Activated CD8-positive, alpha-beta memory T cell treated with anti-CD3 and anti-CD28 coated beads for 4 hours (primary cell): ENCODE measurements at places on chromosomes 1 and 21.

DNA sequence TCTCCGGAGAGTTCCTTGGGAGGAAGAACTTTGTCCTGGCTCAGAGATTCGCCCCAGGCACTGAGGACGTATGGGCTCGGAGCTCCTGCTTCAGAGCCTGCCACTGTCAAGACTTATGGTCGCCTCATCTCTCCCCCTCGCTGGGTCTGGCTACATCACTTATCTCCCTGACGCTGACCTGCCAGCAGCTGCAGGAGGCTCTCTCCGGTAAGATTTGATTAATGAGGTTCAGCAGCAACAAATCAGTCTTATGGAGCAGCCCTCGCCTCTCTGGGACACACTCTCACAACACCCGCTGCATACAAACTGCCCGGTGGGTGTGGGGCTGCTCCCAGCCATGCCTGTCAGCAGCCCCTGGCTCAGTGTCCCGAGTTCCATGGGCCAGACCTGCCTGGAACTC is 297.8 kb downstream of the RRAGC start:
- DNase-seq, result no peak

GRCh38 chr1:98306517-98307089 is 354.9 kb upstream of the SNX7 start:
- DNase-seq, result no peak

GRCh38 chr1:77583483-77583882 is 99.0 kb downstream of the ZZZ3 start:
- no peak for DNase-seq

GRCh38 chr1:231233735-231234417 is 7.1 kb upstream of the GNPAT start:
- no peak for DNase-seq

- DNase-seq, result no peak
These were observed 245.0 kb downstream of the USH2A start for GRCh38 chr1:216178281-216178680.

DNA sequence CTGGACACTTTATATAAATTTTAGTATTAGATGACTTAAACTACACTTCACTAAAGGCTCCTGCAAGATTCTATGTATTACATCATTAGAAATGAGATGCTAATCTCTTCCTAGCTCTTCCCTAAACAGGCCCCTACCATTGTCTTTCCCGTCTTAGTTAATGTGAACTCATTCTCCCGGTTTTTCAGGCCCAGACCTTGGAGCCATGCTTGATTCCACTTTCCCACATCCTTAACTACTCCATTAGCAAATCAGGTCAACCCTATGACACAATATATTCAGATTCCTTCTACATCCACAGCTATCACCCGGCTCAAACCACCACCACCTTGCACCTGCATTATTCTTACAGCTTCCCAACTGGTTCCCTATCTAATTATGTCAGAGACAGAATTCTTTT is 73.3 kb downstream of the NVL start:
- no peak for DNase-seq

DNA sequence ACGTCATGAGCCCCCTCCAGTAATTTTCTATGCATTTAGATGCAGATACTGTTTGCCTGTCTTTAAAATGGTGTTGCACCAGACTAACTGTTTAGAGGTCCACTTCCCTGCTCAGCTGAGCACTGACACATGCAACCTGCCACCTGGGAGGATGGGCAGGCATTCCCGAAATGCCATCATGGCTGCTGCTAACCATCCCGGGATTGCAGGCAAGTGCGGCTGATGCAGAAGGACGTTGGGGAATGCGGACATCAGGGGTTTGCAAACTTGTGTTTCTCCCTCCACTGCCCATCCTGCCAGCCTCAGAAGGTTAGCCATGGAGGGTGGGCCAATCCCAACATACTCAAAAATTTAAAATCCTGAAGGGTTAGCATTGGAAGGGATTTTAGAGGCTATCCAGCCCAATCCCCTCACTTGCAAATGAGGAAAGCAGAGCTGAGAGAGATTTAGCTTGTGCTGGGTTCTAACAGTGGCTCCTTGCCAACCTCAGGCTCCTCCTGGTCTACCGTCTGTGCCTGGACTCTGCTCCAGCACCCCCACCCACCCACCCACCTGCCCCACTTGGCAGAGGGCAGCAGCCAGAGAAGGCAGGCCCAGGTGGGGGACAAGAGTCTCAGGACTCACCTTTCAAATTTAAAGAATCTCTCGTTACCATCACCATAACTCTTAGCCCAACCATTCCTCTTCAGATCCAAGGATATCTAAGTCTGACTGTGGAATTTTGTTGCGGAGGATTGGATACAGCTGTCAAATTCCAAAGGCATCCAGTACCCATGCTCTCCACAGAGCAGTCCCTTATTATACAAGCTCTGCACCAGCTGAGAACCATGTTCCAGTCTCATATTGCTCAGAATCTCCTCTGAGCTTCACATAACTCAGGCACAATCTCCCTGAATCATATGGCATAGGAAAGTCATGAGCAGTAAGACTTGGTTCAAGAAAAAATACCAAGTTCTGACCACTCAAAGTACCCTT is 34.2 kb downstream of the HIVEP3 start:
- DNase-seq, result no peak

GRCh38 chr1:214002472-214002871 is 14.7 kb downstream of the PROX1 start:
- DNase-seq, result no peak

DNA sequence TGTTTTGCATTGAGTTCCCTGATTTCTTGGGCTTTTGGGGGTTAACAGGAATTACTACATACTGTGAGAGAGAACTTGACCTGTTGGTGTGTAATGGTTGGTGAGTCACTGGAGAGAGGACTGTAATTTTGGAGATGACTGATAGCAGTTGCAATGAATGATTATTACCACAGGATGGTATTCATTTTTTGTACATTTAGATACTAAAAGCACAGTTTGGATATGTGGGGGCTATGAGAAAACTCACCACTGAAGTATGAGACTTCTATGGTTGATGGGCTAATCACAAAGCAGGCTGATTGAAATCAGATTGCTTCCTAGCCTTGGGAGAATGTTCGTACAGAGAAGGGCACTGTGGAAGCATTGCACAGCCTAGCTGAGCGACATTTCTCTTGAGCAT is 1571.3 kb upstream of the PRMT6 start:
- DNase-seq, result no peak

DNA sequence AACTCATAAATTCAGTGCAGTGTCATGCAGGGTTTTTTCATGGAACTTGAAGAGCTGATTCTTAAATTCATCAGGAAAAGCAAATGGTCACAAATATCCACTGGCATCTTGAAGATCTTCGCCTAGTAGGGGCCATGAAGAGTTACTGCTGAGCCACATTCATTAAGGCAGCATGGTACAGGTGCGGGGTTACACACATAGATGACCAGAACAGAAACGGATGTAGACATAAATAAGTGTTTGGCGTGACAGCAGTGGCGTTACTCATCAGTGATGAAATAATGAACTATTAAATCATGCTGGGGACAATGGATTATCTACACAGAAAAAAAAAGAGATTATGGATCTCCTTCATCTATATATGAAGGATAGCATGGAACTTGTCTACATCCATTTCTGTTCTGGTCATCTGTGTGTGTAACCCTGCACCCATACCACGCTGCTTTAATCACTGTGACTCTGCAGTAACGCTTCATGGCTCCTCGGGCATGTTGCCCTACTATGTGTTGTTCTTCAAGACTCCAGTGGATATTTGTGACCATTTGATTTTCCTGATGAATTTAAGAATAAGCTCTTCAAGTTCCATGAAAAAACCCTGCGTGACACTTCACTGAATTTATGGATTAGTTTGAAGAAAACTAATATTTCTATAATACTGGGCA is 161.3 kb downstream of the GALNT2 start:
- DNase-seq, result no peak

GRCh38 chr1:204407295-204407971 is 4.2 kb downstream of the PPP1R15B start:
- DNase-seq, result no peak

GRCh38 chr1:102919659-102920058 is 188.7 kb downstream of the COL11A1 start:
- DNase-seq, result no peak

DNA sequence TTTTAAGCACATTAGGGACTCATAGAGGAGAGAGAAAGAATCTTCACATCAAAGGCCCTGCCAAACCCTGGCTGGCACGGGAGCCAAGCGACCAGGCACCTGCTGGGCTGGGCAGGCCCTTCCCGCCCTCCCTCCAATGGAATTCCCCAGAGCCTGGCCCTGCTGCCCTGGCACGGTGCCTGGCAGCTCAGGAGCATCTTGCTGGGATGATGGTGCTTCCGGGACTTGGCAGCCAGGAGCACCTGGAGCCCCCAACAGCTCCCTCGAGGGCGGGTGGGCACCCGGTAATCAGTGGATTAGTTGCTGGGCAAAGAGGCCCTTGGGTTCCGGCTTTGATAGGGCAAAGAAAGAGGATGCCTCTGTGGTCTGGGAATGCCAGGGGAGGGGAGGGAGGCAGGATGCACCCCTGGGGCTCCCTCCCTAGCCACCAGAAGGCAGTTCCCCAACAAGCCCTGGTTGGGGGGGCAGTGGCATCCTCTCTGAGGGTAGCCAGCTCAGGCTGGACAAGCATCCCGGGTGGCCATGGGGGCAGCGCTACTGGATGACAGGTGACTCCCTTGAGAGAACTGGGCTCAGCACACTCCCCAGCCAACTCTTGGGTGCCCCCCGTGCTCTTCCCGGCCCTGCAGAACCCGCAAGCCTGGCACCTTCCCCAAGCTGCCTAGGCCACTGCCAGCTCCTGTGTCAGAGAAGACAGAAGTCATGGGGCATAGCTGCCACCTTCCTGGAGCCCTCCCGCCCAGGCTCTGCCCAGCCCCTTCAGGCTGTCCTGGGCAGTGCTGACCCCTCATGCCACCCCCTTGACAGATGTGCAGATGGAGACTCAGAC is 26.4 kb downstream of the KRTAP10-1 start:
- no peak for DNase-seq

GRCh38 chr21:33546086-33546485 is 3.2 kb downstream of the SON start:
- no peak for DNase-seq

DNA sequence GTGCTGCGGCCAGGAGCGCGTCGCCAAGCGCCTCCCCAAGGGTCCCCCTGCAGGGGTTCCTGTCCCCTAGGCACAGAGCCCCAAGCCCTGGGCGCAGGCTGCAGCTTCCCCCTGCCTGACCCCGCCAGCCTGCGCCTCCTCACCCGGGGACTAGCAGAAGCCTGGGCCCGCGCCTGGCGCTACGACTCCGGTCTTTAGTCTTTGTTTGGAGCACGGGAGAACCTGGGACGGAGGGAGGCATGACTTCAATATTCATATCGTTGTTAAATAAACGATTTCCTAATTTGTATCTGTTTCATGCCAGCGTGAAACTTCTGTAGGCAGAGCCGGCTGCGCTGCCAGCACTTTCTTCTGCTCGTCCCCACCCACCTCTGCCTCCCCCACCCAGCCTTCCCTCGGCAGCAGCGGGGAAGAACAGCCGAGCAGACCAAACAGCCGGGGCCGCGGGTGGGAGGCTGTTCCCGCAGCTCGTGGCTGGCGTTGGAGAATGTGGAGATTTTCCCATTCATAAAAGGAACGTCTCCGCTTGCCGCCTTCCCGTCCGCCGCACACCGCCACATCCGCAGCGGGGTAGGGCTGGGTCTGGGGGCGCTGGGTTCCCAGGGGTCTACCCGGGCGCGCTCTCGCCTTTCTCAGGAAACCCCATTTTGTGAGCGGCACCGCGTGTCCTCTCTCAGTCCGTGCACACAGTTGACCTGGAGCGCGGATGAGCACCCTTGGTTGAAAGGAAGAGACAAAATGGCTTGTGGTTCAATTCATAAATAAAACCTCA is 777 bp upstream of the TRIM67 start:
- no peak for DNase-seq

- DNase-seq, result no peak
These were observed 468.0 kb downstream of the COL11A1 start for GRCh38 chr1:102640312-102640711.

GRCh38 chr1:41255978-41256377 is 13.9 kb upstream of the SCMH1 start:
- DNase-seq, result no peak

DNA sequence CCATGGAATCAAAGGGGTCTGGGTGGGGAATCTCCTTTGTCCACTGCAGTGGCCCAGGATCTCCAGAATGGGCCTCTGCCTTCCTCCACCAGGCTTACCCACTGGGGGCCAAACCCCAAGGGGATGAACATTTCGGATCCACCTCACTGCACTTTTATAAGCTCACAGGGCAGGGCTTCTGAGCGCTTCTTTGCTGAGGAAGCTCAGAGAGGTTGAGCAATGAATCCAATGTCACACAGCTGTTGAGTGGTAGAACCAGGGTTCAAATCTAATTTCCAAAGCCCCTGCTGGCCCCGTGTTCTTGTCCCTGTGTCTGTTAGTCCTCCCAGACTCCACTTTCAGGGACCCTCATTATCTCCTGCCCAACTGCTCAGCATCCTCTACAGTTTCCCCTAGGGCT is 250.8 kb downstream of the GRIK3 start:
- no peak for DNase-seq

DNA sequence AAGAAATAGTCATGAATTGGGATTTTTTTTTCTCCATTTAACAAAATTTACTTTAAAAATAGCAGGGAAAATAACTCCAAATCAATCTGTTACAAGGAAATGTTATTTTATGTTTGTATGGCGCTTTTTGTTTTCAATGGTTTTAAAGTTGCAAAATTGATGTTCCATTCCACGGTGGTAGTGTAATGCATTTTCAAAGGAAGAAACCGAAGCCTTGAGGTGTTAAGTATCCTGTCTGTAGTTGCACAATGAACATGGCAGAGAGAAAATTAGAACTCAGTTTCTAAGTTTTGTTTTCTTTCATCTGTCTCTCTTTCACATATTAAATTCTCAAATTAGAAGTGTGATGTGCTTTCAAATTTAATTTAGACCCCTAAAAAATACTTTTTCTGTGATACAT is 841.8 kb downstream of the USP25 start:
- DNase-seq, result no peak

- no peak for DNase-seq
These were observed 62.1 kb downstream of the EYA3 start for GRCh38 chr1:28026329-28026728.

DNA sequence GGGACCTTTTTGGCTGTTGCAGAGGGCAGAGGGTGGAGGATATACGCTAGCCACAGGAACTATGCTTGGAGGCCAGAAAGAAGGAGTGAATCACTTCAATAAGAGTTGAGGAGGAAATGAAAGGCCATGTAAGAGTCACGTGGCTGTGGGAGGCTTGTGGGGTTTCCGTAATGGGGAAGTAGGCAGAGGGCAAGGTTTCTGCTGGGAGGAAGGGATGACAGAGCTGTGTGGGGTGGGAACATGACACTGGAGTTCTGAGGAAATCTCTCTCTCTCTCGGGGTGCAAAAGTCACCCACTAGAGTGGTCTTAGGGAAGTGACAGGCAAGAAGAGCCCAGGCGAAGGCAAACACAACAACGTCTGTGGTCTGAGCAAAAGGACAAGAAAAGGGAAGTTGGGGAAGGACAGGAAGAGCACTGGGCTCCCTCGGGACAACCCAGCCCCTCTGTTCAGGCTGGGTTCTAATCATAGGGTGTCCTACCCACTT is 3.9 kb upstream of the CD1C start:
- no peak for DNase-seq

GRCh38 chr1:23286401-23286800 is 57.7 kb downstream of the HNRNPR start:
- no peak for DNase-seq
